ENCODE measurements at places on chromosomes 12 and 14.

DNA sequence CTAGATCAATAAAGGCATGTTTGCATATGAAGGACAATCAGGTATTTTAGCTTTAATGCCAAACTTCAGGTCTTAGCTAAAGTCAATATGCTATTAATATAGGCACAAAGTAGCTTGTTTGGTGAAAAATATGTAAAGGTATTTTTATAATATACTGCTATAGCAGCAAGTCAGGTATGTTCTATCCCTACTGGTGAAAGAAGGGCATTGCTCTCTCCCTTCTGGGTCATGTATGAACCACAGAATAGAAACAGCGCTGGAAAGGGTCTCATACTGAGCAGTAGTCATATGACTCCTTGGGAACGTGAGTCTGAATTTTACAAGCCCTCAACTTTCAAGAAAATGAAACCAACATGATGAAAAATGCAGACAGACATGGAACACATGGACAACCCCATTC lies 314.6 kb downstream of the GRIN2B start:
- DNase-seq, result no peak

DNA sequence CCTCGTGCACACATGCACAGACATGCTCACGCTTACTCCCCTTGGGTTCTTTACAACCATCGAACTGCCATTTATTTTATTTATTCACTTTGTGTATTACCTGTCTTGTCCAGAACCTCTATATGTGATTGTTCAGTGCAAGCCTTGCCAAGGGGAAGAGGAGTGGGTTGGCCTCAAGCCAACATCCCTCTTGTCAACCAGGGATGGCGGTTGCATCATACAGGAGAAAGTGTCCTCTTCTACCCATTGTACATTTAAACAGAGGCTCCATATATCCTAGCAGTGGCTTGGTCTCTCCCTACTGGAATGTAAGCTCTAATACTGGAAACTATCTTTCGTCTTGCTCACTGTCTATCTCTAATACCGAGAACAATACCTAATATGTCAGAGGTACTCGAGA lies 108.4 kb downstream of the C12orf42 start:
- DNase-seq, result no peak

- no peak for DNase-seq
These were observed 122.4 kb downstream of the MIPOL1 start for GRCh38 chr14:37320106-37320505.

- no peak for DNase-seq
These were observed 25.6 kb downstream of the EGLN3 start for GRCh38 chr14:33925235-33925634.

GRCh38 chr14:52179141-52179790 lies 88.2 kb upstream of the PTGDR start:
- DNase-seq, result no peak

DNA sequence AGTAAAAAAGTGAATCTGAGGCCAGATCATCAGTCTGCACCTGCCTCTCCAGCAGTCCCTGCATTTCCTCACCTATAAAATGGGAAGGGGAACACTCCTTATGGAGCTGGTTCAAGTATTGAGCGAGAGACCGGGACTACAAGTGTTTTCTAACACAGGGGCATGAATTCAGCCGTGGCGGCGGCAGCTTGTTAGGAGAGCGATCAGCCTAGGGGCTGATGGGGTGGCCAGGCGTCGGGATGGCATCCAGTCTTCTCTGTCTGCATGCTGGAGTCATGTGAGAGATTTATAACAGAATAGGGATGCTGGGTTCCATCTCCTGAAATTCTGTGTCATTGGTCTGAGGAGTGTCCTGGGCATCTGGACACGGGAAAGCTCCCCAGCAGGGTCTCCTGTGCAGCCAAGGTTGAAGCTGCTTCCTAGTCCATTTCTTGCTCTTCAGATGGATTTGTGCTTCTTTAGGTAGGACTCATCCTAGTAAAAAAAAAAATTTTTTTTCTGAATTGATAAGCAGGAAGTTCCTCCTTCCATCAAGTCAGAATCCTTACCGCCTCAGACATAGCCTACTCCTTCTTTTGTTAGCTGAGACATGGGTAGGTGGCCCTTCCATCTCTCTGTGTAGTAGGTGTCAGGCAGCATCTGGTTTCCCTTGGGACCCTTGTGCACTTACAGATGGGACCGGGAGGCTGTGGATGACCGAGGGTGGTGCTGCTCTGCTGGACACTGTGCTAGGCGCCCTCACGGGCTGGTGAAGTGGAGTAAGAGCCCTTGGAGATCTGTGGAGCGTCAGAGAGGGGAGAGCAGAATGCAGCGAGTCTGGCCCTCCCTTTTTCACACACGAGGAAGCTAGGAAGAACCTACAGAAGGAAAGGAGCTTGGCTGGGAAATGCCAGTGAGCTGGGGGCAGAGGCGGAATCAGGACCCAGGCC lies 146.7 kb downstream of the TSPAN9 start:
- DNase-seq, result no peak

Data from umbilical cord (tissue), 2 donors.